ENCODE measurements at places on chromosomes 16 and 17. TPM values are rescaled to one million over a fixed set of nuclear protein-coding genes. Genes with fewer than 3 reads are reported as not detected.

The ZNF629 gene
- total RNA-seq = 0.82 TPM

The KRTAP1-5 gene
- not detected for total RNA-seq

DNA sequence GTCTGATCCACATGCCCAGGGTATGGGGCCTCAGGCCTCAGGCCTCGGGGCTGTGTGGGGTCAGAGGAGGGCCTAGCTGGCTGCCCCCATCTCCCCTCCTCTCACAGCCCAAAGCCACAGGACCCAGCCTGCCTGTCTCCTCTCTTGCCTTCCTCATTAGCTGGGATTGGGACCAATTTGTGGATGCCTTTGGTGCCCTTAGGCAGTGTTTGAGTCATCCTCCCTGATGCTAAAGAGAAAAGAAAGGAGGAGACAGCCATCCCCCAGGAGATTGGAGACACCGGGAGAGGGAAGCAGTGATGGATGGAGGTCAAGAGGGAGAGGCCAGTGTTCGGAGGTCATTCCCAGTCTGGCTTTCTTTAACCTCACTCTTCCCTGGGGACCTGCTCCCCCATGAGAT lies 23.3 kb upstream of the NOG start:
- DNase-seq = no peak

GRCh38 chr17:49577650-49577934 lies 1.9 kb downstream of the NXPH3 start:
- DNase-seq = no peak

- no peak for DNase-seq
Observed at GRCh38 chr16:50457423-50457822, 88.6 kb upstream of the BRD7 start.

- no peak for DNase-seq
Observed at GRCh38 chr17:59479141-59479540, 86.3 kb upstream of the DHX40 start.

The PRSS21 gene
- 11.5 TPM for total RNA-seq

DNA sequence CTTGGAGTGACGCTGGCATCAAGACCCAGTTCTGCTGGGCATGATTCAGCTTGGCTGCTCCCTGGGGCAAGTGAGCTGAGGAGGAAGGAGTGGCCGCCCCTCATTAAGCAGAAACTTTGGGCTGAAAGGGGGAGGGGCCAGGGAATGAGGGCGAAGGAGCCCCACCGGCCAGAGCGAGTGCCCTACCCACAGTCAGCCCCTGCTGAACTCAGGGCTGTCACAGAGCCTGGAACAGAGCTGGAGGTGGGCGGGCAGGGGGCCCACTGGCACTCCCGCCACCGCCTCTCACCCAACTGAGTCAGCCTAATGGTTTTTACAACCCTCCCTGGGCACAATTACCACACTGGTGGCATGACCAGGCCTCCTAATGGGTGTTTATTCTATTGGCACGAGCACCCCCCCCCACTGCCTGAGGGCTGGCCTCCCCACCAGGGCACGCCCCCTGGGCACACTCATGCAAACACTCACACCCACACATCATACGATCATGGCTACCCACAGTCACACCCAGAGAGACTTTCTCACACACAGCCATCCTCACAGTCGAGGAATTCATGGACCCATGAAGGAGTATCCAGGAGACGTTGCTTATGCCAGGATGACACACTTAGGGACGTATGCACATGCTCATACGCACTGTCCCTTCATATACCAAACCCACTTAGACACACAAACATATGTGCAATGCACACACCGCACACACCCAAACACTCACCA lies 19.2 kb downstream of the UNC119 start:
- no peak for DNase-seq

- DNase-seq = no peak
Observed at GRCh38 chr17:81910840-81911276, 341 bp downstream of the PCYT2 start.

The ATP2A1 gene
- total RNA-seq = 1.8 TPM

DNA sequence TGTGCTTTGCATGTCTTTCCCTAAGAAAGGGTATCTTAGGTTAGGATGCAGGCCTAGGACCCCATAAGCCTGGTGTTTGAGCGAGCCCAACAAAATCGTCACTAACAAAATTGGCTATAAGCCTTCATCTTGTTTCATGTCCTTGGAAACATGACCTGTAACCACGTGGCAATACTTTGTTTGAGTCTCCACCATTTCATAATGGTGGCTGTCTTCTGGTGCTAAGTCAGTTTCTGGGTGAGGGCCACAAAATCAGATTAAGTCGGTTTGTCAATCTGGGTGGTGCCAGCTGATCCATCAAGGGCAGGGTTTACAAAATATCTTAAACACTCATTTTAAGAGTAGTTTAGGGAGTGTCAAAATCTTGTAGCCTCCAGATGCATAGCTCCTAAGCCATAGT lies 33.0 kb downstream of the C16orf54 start:
- DNase-seq = no peak

- DNase-seq = peak; percentile 59
Observed at GRCh38 chr17:7560172-7561027, 1.3 kb upstream of the SENP3 start.

GRCh38 chr16:20944861-20945574 lies 44.4 kb downstream of the LYRM1 start:
- peak; percentile 69 for DNase-seq

DNA sequence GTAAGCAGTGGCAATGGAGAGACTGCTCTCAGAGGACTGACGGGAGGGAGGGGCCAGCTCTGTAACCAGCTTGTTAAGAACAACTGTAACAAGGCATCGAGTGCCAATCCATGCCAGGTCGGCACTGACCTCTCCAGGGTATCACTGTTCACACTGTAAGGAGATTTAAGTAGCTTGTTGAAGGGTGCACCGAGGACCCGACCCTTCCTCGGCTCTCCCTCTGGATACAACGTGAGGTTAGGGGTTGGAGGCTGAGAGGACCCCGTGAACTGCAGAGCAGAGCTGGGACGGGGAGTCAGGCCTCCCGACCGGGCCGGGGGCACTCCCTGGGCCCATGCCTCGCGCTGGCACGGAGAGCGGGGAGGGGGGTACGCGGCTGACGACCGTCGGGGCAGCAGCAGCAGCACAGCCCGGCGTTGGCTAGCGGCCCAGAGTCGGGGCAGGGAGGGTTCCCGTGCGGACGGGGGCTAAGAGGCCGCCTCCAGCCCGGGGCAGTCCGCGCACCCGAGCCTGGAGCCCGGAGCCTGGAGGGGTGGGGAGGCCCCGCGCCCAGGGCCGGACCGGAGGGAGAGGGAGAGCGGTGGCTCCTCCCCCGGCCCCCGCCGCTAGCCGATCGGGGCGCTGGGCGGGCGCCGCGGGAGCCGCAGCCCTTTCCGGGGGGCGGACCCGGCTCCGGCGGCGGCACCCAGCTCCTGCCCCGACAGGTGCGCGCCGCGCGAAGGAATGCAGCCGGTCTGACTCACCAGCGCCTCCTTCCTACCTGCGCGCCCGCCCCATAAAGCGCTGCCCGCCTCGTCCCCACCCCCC lies at the start of gene ITGB4:
ITGB4 (plus strand) TSS at position 804 of the 807 bp plus-strand sequence. CDS start 3,245 bp downstream, outside the sequence.
- peak; percentile 63 for DNase-seq

The TAF15 gene
- 321 TPM for total RNA-seq

GRCh38 chr16:28196387-28196987 lies 15.3 kb downstream of the XPO6 start:
- DNase-seq = no peak

DNA sequence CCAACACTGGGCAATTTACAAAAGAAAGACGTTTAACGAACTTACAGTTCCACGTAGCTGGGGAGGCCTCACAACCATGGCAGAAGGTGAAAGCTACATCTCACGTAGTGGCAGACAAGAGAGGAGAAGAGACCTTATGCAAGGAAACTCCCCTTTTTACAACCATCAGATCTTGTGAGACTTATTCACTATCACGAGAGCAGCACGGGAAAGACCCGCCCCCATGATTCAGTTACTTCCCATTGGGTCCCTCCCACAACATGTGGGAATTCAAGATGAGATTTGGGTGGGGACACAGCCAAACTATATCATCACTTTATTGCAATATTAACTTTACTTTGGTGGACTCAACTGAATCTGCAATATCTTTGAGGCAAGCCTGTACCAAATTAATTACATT lies 11.9 kb upstream of the ENGASE start:
- DNase-seq = no peak

- DNase-seq = peak; percentile 69
Observed at GRCh38 chr16:53054670-53055485, at the start of gene CHD9. Gene CHD9 (plus strand): TSS chr16:53054991. CDS start chr16:53156090, 101,099 bp downstream.

The HOXB9 gene
- total RNA-seq = 0.16 TPM

The UMOD gene
- total RNA-seq = not detected

GRCh38 chr16:86181526-86181925 lies 282.6 kb downstream of the IRF8 start:
- no peak for DNase-seq

DNA sequence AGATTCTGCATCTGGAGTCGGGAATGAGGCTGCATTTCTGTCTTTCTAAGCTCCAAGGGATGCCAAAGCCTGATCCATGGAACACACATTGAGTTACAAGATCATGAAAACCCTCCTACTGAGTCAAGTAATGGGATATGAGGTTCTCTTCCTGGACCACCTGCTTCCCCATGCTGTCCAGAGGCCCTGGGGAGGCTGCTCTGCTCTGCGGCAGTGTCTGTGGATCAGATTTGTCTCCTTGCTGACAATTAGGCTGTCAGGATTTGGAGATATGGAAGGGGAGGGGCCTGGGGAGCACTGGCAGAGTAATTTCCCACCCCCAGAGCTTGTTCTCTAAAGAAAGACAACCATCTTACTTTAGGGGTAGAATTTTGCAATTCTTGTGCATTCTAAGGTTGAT lies 33.0 kb downstream of the C16orf95 start:
- DNase-seq = no peak

The DPEP3 gene
- total RNA-seq = not detected

DNA sequence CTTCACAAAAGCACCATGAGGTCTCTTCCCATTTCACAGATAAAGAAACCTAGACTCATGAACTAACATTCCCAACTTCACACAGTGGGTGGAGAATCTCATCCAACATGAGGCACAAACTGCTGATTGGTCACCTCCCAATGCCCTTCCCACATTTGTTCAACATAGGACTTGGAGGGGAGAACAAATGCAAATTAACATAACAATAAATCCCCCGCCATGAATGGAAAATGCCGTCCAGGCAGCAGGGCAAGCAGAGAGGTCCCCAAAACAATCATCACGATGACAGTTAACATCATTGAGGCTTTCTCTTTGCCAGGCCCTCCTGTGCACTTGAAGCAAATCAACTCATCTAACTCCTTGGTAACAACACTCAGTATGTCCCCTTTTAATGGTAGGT lies 185.3 kb downstream of the TMEM132E start:
- DNase-seq = no peak

The KRTAP4-4 gene
- total RNA-seq = not detected

GRCh38 chr16:29806641-29807425 lies 504 bp downstream of the MAZ start:
- DNase-seq = peak; percentile 59

The RND2 gene
- total RNA-seq = 0.05 TPM

- DNase-seq = no peak
Observed at GRCh38 chr17:40335620-40336019, 26.6 kb downstream of the RARA start.

DNA sequence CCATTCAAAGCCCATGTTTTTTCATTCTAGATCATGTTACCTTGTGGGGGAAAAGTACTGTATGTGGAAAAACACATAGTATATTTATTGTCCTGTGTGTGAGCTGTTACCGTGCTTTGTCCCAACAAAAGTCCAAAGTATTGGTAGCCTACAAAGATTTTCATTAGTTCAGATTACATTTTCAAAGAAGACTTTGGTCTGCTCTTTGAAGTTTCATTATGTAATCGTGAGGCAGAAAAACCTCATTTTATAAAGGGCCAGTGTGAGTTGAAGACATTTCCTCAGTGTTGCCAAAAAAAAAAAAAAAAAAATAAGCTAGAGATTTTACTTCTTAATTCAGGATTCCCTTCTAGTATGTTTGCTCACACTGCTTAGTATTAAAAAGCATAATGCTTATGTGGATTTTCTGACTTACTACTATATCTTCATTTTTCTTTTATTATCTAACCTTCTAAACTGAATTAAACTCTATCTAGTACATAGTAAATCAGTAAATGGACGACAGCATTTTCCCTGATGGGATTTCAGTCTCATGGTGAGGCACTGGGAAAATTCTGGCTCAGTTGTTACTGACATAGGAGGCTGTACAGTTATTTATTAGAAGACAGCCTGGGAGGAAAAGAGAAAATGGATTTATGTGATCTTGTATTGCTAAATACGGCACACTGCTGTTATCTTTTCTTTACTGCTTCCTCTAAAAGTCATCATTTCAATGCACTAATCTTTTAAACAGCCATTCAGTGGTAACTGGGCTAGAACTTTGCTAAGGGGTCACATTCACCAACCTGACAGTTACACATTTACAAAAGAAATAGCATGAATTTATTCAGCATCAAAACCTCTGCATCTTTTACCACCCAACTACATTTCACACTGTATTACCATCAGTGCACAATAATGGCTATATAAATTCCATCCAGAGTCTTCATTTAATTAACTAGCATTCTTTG lies 100.6 kb downstream of the STXBP4 start:
- DNase-seq = no peak

The MLKL gene
- 25.6 TPM for total RNA-seq

GRCh38 chr16:89289428-89290395 lies 72.2 kb downstream of the ZNF778 start:
- DNase-seq = peak; percentile 55

DNA sequence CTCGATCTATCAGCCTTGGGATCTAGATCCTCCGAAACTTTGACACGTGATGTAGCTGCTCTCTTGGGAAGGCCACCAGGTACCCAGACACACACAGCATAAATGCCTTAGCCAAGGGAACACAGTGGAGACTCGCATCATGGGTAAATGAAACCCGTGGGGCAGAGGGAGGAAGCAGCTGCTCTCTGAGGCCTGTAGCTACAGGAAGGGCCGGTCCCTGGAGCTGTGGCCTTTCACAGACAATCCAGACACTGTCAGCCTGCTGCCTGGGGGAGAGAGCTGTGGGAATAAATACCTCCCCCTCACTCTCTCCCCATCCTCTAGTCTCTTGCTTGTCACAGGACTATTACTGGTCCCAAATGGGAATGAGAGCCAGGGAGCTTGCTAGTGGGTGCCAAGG lies 351.2 kb downstream of the UTP18 start:
- no peak for DNase-seq

GRCh38 chr16:23354246-23354645 lies 52.1 kb downstream of the SCNN1B start:
- DNase-seq = no peak

The CASKIN2 gene
- 2.3 TPM for total RNA-seq

The RNF227 gene
- total RNA-seq = 5.0 TPM

DNA sequence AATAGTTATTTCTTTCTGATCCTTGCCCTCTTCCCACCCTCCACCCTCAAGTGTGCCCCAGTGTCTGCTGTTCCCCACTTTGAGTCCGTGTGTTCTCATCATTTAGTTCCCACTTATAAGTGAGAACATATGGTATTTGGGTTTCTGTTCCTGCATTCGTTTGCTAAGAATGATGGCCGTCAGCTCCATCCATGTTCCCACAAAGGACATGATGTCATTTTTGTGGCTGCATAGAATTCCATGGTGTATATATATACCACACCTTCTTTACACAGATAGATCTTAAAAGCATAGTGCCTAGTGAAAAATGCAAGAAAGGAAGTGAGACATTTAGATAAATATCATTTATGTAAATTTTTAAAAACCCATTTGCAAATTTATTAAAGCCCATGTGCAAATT lies 33.1 kb downstream of the HS3ST2 start:
- DNase-seq = no peak

Data from activated T-helper 2 cell treated with anti-CD3 and anti-CD28 coated beads, Interferon-gamma antibody, Interleukin-2, Interleukin-4, amounts not matched to agents 10 μg/mL and 5 μg/mL and 100 μg/mL, durations not matched to agents 14 hours and 24 hours and 36 hours (primary cell).